ENCODE measurements at places on chromosomes 11 and 22.

- no peak for DNase-seq
Measured at GRCh38 chr11:62918531-62918930, 2.6 kb downstream of the CHRM1 start.

GRCh38 chr11:74634537-74634936, 42.2 kb downstream of the POLD3 start:
- DNase-seq, result no peak

DNA sequence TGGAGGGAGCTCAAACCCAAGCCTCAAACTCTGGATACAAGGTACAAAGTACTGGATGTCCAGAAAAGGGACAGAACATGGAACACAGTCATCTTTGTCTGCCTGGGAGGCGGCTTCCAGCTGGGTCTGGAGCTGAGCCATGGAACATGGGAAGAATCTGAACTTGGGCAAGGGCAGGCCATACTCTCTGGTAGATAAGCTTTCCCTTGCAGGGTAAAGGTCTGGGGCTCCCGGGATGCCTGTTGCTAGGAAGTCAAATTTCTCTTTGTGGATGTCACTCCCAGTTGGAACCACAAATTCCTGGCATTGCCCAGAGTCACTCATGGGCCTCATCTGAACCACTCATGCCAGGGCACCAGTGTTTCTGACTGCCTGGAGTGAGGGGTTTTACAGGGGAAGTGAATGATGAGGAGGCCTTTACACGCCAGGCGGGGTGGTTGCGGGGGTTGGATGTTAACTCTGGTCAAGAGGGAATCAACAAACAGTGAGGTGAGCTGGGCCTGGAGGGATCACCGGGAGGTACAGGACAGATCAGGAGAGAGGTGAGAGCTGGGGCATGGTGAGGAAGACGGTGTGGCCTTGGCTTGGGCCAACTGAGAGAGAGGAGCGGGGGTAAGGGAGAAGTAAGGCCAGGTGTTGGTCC, 5.7 kb downstream of the FTH1 start:
- DNase-seq, result peak; percentile 52

GRCh38 chr11:44627911-44628729, 62.7 kb downstream of the CD82 start:
- DNase-seq, result peak; percentile 50

DNA sequence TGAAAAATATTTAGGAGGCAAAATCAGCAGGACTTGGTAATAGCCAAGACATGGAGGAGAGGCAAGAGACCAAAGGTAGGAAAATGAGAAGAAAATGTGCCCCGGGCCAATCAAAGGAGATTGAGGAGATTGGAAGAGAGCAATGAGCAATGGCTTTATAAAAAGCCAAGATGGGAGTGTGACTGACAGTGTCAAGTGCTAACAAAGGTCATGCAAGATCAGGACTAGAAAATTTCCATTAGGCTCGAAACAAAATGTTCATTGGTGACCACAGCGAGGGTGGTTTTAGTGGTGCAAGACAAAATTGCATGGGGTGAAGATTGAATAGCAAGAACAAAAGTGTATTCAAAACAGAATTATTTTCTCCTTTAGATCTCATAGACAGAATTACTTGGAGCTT, 45.2 kb upstream of the TBCEL start:
- DNase-seq, result no peak

- no peak for DNase-seq
Measured at GRCh38 chr22:39537975-39538374, 5.4 kb upstream of the RPS19BP1 start.

- no peak for DNase-seq
Measured at GRCh38 chr11:92854162-92854561, 115.3 kb upstream of the MTNR1B start.

- DNase-seq, result no peak
Measured at GRCh38 chr22:29002603-29003002, 59.0 kb downstream of the C22orf31 start.

DNA sequence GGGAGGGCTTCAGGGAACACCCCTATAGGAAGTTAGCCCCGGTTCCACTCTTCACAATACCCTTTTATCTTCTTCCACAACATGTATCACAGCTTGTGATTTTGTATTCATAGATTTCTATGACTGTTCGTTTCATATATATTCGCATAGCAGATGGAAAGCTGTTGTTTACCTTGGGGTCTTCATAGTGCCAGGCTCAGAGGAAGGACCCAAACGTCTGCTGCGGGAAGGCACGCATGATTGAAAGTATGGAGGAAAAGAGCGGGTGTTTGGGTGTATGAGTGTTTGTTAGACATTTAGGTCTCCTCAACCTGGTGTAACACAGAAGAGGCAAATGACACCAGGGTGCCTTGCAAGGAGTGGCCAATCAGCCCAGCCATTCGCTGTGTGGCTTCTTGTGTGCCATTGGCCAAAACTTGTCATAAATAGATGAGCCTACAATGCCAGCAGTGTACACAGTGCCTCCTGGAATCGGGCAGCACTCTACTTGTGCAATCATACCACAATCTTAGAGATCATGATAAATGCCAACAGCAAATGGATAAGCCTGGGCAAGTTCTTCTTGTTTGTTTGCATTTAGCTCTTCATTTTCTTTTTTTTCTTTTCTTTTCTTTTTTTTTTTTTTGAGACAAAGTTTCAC, 10.9 kb upstream of the ADA2 start:
- DNase-seq, result no peak
